AG20443 (cell line): ENCODE measurements at places on chromosomes 7 and 10.

DNA sequence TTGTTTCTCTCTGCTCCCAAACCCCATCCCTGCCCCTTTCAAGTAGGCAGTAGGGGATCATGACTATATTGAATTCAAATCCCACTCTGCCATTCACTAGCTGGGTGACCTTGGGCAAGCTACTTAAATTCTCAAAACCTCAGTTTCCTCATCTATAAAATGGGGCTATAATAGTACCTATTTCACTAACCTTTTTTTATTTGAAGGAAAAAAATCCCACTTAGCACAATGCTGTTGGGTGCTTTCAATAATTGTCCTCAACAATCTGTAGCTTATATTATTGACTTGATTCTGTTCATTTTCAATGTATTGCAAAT, 190.4 kb upstream of the YAE1 start:
- DNase-seq: no peak

GRCh38 chr10:125123476-125124114, 36.8 kb downstream of the CTBP2 start:
- DNase-seq: peak; percentile 78

DNA sequence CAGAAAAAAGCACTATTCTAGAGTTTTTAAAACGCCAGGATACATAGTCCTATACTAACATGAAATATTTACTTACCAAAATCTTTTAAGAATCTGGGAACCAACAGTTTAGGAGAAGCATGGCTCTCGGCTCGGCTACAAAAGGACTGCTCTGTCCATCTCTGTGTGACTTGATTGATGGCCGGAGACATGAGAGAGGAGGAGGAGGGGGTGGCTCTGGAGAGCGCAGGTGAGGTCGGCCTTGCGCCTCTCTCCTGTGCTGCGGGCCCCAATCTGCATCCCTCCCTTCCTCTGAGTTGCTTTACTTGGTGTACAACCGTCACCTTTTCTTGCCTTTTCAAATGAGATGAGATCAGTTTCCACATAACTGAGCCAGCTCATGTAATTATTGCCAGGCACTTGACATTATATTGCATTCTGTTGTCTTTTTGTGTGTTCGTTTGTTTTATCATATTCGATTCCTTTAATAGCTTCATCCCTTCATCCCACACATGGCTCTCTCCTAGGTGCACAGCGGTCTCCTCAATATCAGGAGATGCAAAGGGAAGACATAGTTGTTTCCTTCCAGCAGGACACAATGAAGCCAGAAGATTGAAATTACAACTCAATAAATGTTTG, 87.8 kb upstream of the KLF6 start:
- DNase-seq: no peak

- DNase-seq: no peak
Observed at GRCh38 chr10:20879136-20879535, 18.0 kb downstream of the NEBL start.

DNA sequence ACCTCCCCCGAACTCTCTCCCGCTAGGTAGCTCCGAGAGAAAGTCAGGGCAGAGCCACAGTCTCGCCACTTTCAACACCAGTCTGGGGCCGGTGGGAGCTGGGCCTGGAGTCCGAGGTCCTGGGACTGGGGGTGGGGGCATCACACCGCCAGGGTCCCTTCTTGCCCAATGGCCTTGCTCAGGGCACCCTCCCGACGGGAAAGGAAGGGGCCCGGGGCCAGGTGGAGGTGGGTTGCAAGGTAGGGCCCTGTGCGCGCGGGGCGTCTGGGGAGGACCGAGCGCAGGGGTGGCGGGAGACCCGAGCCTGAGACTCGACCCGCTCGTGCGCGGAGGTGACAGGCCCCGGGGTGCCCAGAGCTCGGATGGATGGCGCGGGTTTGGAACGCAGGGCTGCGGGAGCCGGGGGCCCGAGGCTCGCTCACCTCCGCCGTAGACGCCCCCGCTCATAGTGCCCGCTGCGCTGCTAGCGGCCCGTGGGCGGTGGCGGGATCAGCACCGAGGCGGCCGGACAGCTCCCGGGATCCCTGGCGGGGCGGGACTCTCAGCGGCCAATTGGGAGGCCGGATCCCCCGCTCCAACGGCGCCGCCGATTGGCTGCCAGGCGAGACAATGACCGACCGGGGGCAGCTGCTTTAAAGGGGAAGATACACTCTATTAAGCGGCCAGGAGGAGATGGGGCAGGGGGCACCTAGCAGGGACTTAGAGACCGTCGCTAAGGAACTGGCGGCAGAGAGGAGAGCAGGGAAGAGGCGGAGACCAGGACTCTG, at the start of gene ACTL6B:
Gene ACTL6B (minus strand): TSS at position 541 of the 767 bp plus-strand sequence. CDS start 94 bp downstream, at position 447.
- DNase-seq: peak; percentile 94
